ENCODE measurements at places on chromosomes 1 and 21.

GRCh38 chr1:226912587-226913176 is 27.4 kb upstream of the COQ8A start:
- DNase-seq: peak; percentile 43

DNA sequence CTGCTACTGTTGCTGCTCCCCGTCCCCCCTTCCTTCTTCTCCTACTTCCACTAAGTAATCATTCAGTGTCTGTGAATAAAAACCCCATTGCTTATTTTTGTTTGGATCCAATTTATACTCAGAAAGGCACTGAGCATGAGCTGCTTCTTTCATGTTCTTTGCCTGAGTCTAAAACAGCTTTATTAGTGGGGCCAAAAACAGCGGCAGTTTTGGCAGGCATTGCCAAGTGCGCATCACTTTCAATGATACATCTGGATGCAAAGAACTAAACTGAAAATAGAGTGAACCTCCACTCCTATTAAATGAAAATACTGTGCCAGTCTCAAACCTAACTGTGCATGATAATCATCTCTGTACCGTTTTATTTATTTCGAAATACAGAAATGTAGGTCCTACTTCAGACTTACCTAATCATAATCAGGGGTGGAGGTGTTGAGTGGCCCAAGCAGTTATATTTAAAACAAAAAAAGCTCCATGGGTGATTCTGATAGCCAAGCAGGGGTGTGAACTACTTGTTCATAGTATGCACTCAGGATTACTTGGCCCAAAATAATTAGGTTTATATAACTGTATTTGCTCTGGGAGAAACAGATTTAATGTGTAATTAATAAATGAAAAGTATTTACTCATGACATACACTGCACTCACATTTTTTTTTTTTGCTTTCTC is 48.4 kb downstream of the NEK7 start:
- DNase-seq: no peak

DNA sequence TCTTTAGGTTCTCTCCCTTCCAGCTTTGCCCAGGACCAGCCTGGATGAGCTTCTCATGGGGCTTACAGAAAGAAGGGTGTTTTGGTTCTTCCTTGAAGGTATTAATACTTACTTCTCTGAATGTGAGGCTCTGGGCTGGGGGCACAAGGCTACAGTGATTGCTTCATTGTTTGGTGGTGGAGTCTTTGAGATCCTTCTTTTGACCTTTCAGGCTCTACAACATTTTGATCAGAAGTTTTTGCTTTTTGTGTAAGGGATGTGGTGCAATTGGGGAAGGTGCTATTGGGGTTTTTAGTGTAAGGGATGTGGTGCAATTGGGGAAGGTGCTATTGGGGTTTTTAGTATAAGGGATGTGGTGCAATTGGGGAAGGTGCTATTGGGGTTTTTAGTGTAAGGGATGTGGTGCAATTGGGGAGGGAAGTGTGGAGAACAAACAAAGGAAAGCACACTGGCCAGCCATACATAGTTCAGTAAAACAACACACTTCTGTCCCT is 103.6 kb upstream of the IVNS1ABP start:
- no peak for DNase-seq

DNA sequence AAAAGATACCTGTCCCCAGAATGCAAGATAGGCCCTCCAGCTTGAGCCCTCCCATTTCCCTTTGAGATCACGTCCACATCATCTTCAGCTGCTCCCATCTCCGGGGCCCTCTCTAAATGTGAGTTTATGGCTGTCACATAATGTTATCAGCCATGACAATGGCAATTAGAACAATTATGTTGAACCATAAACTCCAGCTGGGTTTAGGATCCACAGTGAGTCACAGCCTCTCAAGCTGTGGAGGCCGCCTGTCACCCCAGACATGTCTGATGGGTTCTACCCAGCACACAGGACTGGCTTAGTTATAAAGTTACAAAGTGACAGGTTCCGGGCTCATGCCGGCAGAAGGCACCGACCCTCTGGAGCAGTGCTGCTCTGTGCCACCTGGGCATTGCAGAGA is 597.3 kb downstream of the PTPRU start:
- no peak for DNase-seq

- DNase-seq: no peak
Measured at GRCh38 chr1:43772978-43773377, 65.6 kb downstream of the ST3GAL3 start.

GRCh38 chr1:78348496-78349284 is 142.1 kb upstream of the PTGFR start:
- no peak for DNase-seq

GRCh38 chr1:244050835-244051444 is at the start of gene ZBTB18:
ZBTB18 (plus strand) TSS chr1:244051283; CDS start chr1:244051432, 149 bp downstream.
- DNase-seq: no peak

- DNase-seq: no peak
Measured at GRCh38 chr1:160460214-160460642, 59.9 kb downstream of the VANGL2 start.

GRCh38 chr21:46187814-46188213 is 3.6 kb upstream of the SPATC1L start:
- DNase-seq: no peak

DNA sequence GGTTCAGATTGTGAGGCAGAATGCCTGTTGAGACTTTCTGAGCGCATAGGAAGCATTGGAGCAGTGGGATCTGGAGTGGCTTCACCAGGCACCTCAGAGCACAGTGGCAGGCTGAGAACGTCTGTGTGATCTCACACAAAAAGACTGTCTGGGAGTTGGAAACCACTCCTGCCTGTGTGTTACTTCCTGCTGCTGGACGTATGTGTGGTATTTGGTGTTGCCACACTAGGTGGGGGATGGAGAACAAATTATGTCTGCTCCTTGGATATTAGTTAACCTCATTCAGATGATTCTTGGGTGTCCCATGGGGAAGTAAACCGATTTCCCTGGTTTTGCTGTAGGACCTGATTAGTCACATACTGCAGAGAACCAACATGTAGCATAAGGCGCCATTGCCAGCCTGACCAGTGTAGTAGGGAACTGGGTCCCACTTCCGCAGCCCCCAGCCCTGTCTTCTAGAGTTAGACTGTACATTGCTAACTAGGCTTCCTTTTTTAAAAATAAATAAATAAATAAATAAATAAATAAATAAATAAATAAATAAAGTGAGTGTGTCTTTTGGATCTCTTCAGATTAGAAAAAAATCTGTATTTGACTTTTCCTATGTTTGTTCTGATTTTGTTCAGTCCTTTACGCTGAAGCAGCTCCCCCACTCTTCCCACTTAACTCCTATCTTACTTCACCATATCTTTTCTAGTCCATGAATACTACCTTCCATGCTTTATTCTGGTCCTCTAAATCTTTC is 26.9 kb downstream of the UCK2 start:
- DNase-seq: no peak

GRCh38 chr1:22143065-22144033 is at the start of gene WNT4:
WNT4 (minus strand) TSS chr1:22143097; CDS start chr1:22142922, 175 bp downstream.
- peak; percentile 29 for DNase-seq

- no peak for DNase-seq
Measured at GRCh38 chr1:51847294-51847920, 31.1 kb downstream of the NRDC start.

- DNase-seq: no peak
Measured at GRCh38 chr21:40641042-40641441, 205.9 kb downstream of the DSCAM start.

DNA sequence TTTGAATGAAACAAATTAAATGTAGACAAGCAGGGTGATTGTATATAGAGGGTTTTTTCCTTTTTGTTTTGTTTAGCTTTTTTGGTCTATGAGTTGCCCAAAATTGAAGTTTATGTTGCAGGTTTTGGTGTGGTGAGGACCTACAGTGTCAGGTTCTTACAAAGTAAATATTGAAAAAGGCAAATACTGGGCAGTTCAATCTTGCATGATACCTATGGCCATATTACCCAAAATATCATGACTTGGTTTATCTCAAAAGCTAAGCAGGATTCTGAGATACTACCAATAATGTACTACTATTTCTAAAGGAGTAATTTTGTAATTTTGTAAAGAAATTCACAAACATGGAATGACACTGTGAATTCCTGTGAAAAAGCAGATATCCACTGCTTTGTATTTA is 1.8 kb downstream of the DNAJB4 start:
- no peak for DNase-seq

GRCh38 chr21:45522986-45523385 is 19.3 kb downstream of the SLC19A1 start:
- DNase-seq: no peak

DNA sequence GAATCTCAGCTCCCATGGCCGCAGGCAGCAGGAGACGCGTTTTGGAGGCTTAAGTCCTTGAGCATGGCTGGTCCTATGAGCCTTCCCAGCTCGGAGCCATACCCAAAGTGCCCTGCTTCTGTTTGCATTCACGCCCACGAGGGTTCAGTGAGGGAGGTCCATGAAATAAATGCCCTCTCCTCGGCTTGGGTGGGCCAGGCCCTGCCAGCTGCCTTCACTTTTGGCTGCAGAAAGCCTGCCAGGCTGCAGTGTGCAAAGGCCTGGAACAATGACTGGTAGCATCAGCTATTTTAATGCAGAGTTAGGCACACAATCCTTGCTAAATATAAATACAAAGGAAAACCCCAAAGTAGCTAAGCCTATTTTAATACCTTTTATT is 49.4 kb downstream of the H3-3A start:
- no peak for DNase-seq

DNA sequence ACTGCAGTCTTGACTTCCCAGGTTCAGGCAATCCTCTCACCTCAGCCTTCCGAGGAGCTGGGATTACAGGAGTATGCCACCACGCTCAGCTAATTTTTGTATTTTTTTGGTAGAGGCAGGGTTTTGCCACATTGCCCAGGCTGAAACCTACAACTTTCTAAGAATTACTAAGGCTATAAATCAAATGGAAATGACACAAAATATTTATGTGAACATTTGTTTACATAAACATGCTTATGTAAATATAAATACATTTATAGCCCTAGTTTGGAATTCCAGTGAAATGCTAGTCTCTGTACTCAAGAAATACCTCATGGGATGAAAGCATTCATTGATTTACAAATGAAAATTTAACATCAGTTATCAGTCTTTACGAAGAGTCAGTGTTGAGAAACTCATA is 47.8 kb downstream of the NVL start:
- DNase-seq: no peak

- no peak for DNase-seq
Measured at GRCh38 chr1:83822208-83822607, 176.7 kb downstream of the TTLL7 start.

GRCh38 chr1:27086628-27087027 is 68.3 kb downstream of the SLC9A1 start:
- no peak for DNase-seq

DNA sequence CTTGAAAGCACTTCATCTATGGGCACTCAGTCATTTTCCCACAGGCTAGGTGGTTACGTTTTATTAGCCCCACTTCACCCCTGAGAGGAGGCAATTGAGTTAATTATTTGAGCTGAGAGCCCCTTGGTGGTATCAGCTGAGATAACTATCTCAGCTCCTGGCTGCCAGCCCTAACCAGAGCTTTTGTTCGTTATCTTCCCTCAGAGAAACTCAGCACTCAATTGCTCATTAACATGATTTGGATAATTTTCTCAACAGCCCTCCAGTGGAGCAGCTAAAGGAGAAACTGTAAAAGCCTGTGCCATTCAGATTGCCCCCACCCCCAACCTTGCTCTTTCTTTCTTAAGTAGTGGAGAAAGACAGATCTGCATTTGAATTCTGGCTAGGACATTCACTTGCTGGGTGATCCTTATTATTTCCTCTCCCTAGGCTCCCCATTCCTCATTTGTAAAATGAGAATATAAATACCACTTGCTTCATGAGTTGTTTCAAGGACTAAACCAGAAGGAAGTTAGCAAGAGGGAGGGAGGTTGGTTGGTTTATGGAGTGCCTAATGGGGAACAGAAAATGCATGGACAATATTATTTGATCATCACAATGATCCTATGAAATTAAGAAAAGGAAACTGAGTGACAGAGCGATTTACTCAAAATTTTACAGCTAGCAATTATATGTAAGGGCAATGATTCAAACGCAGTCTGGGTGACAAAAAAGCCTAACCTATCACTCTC is 218.7 kb upstream of the FGGY start:
- no peak for DNase-seq

GRCh38 chr1:205275133-205275532 is 46.4 kb downstream of the NUAK2 start:
- no peak for DNase-seq

- DNase-seq: peak; percentile 88
Measured at GRCh38 chr1:9867408-9868243, 42.4 kb downstream of the CTNNBIP1 start.

DNA sequence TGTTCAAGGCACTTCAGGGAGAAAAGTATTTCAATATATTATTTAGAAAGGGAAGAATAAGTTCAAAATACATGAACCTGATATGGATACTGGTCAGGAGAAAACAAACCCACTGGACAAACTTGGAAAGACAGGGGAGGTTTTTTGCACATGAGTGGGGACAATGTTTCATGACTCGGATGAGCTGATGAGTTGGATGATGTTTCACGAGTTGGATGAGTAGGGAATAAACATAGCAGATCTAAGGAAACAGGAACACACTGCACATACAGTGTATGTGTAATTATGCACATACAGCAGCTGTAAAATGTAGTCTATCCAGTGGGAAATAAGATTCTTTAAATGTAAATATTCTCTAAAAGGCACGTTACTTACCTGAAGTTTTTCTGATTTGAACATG is 682.9 kb upstream of the ADAMTS5 start:
- DNase-seq: no peak

- DNase-seq: no peak
Measured at GRCh38 chr1:93353286-93353685, 7.6 kb downstream of the DR1 start.

DNA sequence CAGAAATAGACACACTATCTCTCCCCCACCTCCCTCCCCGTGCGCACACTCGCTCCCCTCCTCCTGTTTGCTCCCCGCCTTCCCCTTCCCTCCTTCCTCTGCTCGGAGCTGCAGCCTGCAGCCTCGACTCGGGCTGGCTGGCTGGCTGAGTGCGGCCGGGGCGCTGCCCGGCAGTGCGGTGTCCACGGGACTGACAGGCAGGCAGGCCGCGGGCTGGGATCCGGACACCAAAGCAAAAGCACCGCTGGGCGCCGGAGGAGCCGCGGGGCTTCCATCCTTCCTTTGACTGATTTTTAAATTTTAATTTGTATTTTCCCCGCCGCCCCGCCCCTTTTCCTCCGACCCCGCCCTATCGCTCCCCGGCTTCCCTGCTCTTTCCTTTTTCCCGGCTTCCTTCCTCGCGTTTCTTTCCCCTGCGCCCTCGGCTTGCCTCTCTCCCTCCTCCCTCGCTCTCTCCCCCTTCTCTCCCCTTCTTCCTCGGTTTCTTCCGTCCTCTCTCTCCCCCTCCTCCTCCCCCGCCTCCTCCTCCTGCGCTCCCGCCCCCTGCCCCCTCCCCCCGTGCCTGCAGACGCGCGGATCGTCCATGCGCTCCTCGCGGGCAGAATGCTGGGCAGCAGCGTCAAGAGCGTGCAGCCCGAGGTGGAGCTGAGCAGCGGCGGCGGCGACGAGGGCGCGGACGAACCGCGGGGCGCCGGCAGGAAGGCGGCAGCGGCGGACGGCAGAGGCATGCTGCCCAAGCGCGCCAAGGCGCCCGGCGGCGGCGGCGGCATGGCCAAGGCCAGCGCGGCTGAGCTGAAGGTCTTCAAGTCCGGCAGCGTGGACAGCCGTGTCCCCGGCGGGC is 109.4 kb downstream of the NAV1 start:
- no peak for DNase-seq

DNA sequence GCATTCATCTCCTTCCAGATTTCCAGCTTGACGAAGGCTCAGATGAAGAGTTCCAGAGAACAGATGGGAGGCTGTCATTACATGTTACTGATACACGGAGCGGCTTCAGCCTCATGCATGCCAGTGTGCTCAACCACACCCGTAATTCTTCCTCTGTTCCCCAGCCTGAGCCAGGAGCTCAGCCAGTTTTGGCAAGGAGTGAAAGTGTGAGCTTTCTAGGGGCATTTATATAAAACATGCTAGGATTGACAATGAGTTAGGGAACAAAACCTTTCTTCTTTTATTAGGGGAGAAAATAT is 290.4 kb upstream of the PLXNA2 start:
- no peak for DNase-seq
